Head of caudate nucleus (tissue), 42 donors: ENCODE measurements at places on chromosomes 3 and 15.

GRCh38 chr3:169094204-169094603, 569.3 kb downstream of the MECOM start:
- no peak for DNase-seq

DNA sequence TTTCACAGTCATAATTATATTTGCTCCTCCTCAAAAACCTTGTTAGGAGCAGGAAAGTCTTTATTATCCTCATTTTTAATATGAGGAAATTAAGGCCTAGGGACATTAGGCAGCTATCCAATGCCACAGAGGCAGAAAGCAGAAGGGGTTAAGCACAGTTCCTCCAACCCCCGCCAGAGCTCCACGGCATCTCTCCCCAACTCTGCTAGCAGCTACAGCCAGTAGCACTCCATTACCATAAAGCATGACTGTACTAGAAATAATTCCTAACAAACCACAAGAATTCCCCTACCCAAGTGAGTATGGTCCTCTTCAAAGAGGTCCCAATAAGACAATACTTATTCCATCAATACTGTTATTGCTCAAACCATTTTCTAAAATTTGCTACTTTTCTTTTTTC, 9.8 kb downstream of the HEG1 start:
- DNase-seq = no peak

- no peak for DNase-seq
Observed at GRCh38 chr3:73681198-73681597, 56.5 kb upstream of the PDZRN3 start.

GRCh38 chr15:58475573-58476524, 44.1 kb downstream of the LIPC start:
- no peak for DNase-seq

- no peak for DNase-seq
Observed at GRCh38 chr3:96959474-96959873, 145.1 kb downstream of the EPHA6 start.

DNA sequence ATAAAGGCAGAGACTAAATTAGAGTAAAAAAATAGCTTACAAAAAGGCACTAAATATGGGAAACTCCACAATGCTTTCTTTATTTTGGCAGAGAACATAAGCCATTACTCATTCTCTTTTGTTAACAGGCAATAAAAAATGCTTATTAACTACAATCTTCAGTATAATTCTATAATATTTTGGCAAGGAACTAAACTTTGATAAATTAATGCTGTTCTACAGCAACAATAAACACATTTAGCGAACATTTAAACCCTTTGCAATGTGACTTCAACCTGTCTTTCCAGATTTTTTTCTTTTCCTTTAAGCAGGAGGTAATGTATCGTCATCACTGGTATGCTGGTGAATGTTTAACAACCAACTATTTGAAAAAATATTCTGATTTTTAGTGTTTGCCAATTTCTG, 42.2 kb upstream of the POU1F1 start:
- DNase-seq = no peak
